Astrocyte of the spinal cord (primary cell): ENCODE measurements at places on chromosomes 7 and 10.

- DNase-seq: no peak
These were observed 60.8 kb upstream of the HABP2 start for GRCh38 chr10:113491967-113492565.

DNA sequence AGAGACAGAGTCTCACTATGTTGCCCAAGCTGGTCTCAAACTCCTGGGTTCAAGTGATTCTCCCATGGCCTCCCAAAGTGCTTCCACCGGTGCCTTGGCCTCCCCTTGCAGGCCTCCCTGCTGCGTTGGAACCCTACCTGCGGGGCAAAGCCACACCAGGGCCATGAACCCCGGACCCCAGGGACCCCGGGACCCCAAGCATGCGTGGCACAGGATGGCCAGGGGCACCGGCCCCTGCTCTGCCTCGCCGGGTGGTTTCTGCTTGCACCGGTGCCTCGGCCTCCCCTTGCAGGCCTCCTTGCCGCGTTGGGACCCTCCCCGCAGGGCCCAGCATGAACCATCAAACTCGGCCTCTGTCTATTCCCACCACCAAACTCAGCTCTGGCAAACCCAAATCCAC, 301.0 kb upstream of the NPVF start:
- DNase-seq: no peak

DNA sequence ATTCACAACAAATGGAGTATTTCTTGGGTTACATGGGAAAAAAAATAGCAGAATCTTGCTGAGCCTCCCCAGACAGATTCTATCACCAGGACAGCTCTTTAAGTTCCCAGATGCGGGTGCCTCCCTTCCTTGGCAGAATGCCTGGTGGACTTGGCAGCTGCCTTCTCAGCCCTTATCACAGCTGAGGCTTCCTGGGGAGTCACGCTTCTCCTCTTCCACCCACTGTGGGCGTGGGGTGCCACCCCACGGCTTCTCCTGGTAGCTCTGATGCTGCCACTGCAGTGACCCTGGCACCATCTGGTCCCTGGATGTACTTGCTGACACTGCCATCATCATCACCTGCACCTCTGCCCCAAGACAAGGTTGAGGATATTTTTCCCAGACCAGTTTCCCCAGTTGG, 16.2 kb upstream of the NME8 start:
- no peak for DNase-seq

DNA sequence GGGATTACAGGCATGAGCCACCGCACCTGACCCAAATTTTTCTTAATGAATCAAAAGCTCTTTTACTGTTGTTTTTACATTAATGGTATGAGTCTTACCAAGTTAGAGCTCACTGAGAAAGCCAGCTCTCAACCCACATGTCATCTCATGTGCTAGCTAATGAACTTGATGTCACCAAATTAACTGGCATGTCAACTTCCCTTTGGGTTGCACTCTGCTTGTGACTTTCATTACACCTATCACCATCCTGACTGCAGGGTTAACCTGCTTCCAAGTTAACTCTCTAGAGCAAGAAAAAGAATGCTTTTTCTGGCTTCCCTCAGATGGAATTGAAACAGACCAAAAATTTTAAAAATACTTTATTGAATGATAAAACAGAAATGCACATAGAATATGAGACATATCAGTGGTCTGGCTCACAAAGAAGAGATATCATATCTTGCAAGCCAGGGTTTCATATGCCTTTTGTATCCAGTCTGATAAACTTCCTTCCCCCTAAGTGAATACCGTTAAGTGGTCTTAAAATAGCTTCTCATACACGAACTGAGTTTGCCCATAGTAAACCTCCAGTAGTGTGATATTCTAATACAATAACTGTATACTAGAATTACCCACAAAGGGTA, 42.9 kb upstream of the TRIM24 start:
- no peak for DNase-seq
